ENCODE measurements at places on chromosomes 5 and 9. TPM values are rescaled to one million over a fixed set of nuclear protein-coding genes. Genes with fewer than 3 reads are reported as not detected.

DNA sequence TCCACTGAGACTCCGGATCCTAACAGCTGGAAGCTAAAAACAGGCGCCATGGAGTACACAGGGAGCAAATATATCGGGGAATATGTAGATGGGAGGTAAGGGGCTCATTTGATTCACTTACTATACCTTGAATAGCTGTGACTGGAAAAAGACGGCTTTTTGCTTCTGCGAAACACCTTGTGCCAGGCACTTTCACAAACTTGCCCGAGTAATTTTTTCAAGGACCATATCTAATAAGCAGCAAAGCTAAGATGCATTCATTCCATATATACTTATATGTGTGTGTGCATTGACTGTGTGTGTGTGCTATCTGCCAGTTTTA, 178 bp downstream of the MORN5 start:
- peaks cover 30% of the 10 kb centered on the region for H3K4me1 ChIP-seq
- peak overlapping the region; percentile 95 for H3K4me3 ChIP-seq
- peak overlapping the region; percentile 79 for H3K27ac ChIP-seq

DNA sequence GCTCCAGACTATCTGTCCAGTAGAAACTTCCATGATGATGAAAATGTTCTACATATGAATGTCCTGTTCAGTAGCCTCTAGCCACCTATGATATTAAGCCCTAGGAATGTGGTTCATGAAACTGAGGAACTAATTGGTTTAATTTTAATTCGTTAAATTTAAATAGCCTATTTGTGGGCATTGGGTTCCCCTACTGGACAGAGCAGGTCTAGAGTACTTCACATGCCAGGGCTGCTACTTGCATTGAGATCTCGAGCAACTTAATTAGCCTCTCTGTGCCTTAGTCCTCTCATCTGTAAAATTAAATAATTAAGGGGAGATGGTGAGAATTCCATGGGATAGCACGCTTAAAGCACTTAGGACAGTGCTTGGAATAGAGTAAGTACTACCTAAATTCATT, 160.0 kb downstream of the PAPPA start:
- H3K27me3 ChIP-seq, result no peaks in the 10 kb centered on the region
- no peak for DNase-seq
- no peak overlapping the region for H3K27ac ChIP-seq
- no peaks in the 10 kb centered on the region for H3K36me3 ChIP-seq
- peaks cover 2% of the 10 kb centered on the region for H3K4me1 ChIP-seq
- no peak overlapping the region for H3K4me3 ChIP-seq

DNA sequence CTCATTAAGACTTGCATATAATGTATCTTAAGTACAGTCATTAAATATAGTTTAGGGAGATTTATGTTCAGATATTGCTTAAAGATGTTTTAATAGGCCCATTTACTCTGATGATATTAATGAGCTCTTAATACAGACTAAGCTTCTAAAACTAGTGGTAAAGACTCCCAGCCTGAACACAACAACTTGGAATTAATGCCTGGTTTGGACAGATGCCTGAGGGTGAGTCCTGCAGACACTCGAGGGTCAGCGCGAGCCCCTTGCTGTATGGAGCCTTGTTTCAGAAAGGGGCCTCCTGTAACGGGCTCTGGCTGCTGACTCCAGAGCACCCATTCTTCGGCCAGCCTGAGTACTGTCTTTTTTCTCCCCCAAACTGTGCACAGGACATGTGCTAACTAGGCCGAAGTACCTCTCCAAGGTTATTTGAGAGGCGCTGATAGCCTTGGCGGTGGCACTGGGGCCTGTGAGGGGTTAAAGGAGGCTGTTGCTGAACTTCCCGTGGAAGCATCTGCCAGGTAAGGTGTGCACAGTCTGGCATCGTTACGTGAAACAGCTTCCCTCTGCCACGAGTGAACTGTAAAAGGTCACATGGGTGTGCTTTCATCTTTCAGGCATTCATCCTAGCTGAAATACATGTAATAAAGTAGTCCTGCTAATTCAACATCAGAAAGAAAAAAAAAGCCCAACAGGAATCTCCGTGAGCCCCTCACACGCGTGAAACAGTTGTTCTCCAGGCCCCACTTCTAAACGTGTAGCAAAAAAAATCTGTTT, 113.4 kb downstream of the MVB12B start:
- H3K4me1 ChIP-seq, result peaks cover 5% of the 10 kb centered on the region
- H3K27me3 ChIP-seq, result no peaks in the 10 kb centered on the region
- no peak overlapping the region for H3K4me3 ChIP-seq
- no peaks in the 10 kb centered on the region for H3K36me3 ChIP-seq
- peak overlapping the region; percentile 49 for H3K27ac ChIP-seq
- no peak for DNase-seq

GRCh38 chr9:80204054-80204453, 632.3 kb downstream of the TLE4 start:
- H3K4me1 ChIP-seq, result no peaks in the 10 kb centered on the region
- H3K27ac ChIP-seq, result no peak overlapping the region
- no peak overlapping the region for H3K4me3 ChIP-seq
- H3K27me3 ChIP-seq, result no peaks in the 10 kb centered on the region

DNA sequence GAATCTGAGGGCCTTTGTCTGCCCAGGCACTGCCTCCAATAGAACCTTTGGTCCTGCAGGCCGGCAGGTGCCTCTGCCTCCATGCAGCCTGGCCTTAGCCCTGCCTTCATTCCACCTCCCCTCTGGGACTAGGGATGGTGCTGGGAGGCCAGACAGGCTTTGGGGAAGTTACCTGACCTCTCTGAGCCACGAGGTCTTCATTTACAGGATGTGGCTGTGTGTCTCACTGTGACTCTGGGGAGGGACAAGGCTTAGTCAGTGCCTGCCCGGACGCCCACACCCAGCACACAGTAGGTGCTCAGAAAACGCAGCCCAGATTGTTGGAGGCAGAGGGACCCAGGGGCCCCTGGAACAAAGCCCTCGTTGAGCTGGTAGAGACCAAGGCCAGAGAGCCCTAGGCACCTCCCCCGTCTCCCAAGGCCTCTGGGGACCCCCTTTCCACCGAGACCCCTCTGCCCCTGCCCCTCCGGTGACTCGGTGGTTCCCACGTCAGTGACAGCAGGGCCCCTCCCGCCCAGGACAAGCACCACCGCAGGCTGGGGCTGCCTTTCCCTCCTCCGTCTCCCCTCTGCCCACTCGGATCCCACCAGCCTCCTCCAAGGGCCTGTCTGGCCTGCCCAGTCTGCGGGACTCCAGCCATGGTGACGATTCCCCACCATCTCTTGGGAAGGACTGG, 46.9 kb upstream of the EGFL7 start:
- no peaks in the 10 kb centered on the region for H3K27me3 ChIP-seq
- DNase-seq, result no peak
- peaks cover 28% of the 10 kb centered on the region for H3K4me1 ChIP-seq
- H3K27ac ChIP-seq, result no peak overlapping the region
- H3K36me3 ChIP-seq, result no peaks in the 10 kb centered on the region

DNA sequence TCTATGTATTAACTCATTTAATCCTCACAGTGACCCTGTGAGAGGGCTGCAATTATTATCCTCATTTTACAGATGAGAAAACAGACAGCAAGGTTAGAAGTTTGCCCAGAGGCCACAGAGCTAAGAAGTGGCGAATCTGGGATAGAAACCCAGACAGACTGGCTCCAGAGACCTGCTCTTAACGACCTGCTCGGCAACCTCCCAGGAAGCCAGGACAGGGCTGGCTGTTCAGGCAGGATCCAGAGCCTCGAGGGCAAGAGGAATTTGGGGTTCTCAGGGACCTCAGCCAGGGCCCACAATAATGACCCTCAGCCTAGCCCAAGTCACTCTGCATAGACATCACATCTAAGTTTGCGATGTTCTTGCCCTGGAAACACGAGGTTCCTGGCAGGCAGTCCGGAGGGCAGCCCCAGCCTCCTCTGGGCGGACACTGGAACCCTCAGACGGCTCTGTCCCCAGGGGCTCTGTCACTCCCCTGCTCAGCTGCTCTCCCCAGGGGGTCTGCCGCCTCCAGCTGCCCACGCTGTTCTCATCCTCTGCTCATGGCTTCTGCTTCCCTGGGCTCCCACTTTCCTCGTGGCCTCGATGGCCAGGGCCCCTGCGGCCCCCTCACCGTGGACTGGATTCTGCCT, 138.5 kb upstream of the ERCC6L2 start:
- DNase-seq, result no peak
- peaks cover 16% of the 10 kb centered on the region for H3K27me3 ChIP-seq
- no peaks in the 10 kb centered on the region for H3K36me3 ChIP-seq
- peaks cover 11% of the 10 kb centered on the region for H3K4me1 ChIP-seq
- H3K27ac ChIP-seq, result no peak overlapping the region

GRCh38 chr5:10626473-10627013, 62.7 kb downstream of the ANKRD33B start:
- peak overlapping the region; percentile 65 for H3K27ac ChIP-seq
- peak overlapping the region; percentile 93 for H3K4me3 ChIP-seq
- H3K4me1 ChIP-seq, result peaks cover 49% of the 10 kb centered on the region
- H3K27me3 ChIP-seq, result no peaks in the 10 kb centered on the region

The SLC4A9 gene
- not detected for total RNA-seq

Measured in natural killer cell treated with Interleukin-12 subunit alpha and Interleukin-12 subunit beta and Interleukin-15 and Interleukin-18, amount 100 ng/mL, for 72 hours (primary cell).